GM04503 (cell line): ENCODE measurements at places on chromosomes 11 and 22.

DNA sequence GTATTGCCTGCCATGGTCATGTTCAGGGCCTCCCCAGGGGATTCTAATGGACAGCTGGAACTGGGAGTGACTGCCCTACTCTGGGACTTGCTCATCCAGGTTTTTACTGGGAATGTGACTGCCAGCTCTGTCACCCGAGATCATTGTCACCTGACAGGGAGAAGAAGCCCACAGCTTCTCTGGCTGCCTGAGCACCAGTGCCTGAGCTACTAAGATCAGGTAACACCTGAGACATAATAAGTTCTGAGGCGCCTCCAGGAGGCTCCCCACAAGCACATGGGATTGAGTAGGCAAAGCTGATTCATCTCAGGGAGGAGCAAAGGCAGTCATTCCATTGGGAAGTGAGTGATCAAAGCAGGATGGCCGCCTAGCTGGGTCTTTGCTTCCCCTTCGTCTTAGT, 84.2 kb upstream of the GALNT18 start:
- DNase-seq, result no peak

- DNase-seq, result no peak
Observed at GRCh38 chr11:29448246-29448877, 568.5 kb downstream of the KCNA4 start.

DNA sequence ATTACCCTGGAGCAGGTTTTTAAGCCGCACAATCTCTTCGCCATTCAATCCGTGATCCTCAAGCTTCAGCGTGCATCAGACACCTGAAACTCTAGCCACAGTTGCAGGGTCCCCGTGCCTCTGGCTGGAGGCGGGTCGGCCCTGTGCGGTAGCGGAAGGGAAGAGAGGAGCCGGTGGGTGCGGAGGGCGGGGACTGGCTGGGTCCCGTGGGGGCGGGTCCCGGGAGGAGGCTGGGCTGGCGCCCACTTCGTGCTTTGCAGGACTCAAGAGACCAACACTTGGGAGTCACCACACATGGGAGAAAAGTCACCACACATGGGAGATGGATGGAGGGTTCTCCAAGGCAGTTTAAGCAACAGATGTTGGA, 772 bp downstream of the C22orf15 start:
- DNase-seq, result no peak

GRCh38 chr11:124793466-124794278, 6.5 kb downstream of the MSANTD2 start:
- no peak for DNase-seq

GRCh38 chr22:17476838-17477237, 86.5 kb upstream of the SLC25A18 start:
- DNase-seq, result no peak

GRCh38 chr11:94876222-94876621, 97.1 kb downstream of the CWC15 start:
- no peak for DNase-seq

GRCh38 chr11:70212227-70212811, 9.2 kb downstream of the FADD start:
- DNase-seq, result no peak
